HepG2 (cell line): ENCODE measurements at places on chromosomes 7 and 10. TPM values are rescaled to one million over a fixed set of nuclear protein-coding genes. Genes with fewer than 3 reads are reported as not detected.

Gene CYP26A1
- not detected in 2 replicates for total RNA-seq

Gene HKDC1
- total RNA-seq = 5.1 and 12.4 TPM in 2 replicates

Gene ELAPOR2
- 8.4 and 10.3 TPM in 2 replicates for total RNA-seq

Gene PTPN20
- total RNA-seq = not detected in 2 replicates

Gene TBC1D12
- total RNA-seq = 6.2 and 7.2 TPM in 2 replicates

Gene PRSS37
- not detected in 2 replicates for total RNA-seq

Gene SPDYE1
- total RNA-seq = not detected in 2 replicates

Gene ABCC2
- 69.6 and 181 TPM in 2 replicates for total RNA-seq

Gene ZNF679
- not detected in 2 replicates for total RNA-seq

Gene LFNG
- total RNA-seq = 0.44 TPM in 1 of 2 replicates, not detected in the other

Gene STEAP4
- total RNA-seq = not detected in 2 replicates

Gene SLC26A5
- total RNA-seq = 0.11 TPM in 1 of 2 replicates, not detected in the other

Gene AGMO
- 0.22 TPM in 1 of 2 replicates, not detected in the other for total RNA-seq

Gene COBL
- total RNA-seq = 3.8 and 4.4 TPM in 2 replicates

Gene MOSPD3
- total RNA-seq = 6.1 and 7.6 TPM in 2 replicates

Gene AKR1B1
- total RNA-seq = 89.9 and 123 TPM in 2 replicates

Gene VSIR
- total RNA-seq = 0.36 and 0.44 TPM in 2 replicates

Gene FEZF1
- not detected in 2 replicates for total RNA-seq

Gene RGR
- total RNA-seq = 0.24 and 0.71 TPM in 2 replicates

Gene C10orf53
- not detected in 2 replicates for total RNA-seq

Gene GPR37
- not detected in 2 replicates for total RNA-seq

Gene SFRP4
- total RNA-seq = 1.2 and 1.8 TPM in 2 replicates

Gene ANKRD61
- total RNA-seq = 0.13 TPM in 1 of 2 replicates, not detected in the other

Gene SMO
- 22.1 and 32.3 TPM in 2 replicates for total RNA-seq

Gene GAD2
- total RNA-seq = not detected in 2 replicates

Gene CLIP2
- total RNA-seq = 13.6 and 17.4 TPM in 2 replicates

Gene SFTPD
- total RNA-seq = not detected in 2 replicates

Gene FGFBP3
- total RNA-seq = 1.1 and 2.0 TPM in 2 replicates

Gene TFR2
- 12.5 and 36.9 TPM in 2 replicates for total RNA-seq

Gene RADIL
- 0.09 and 0.52 TPM in 2 replicates for total RNA-seq

Gene KCNMA1
- total RNA-seq = 0.02 TPM in 1 of 2 replicates, not detected in the other

Gene HECW1
- not detected in 2 replicates for total RNA-seq

Gene ST8SIA6
- not detected in 2 replicates for total RNA-seq

Gene VENTX
- total RNA-seq = not detected in 2 replicates

Gene CADPS2
- 43.8 and 62.9 TPM in 2 replicates for total RNA-seq

Gene RPEL1
- 0.04 and 0.10 TPM in 2 replicates for total RNA-seq

Gene ZNF518A
- total RNA-seq = 37.1 and 61.6 TPM in 2 replicates

Gene GARIN1A
- total RNA-seq = not detected in 2 replicates
